ENCODE measurements at places on chromosomes 4 and X.

GRCh38 chr4:101787701-101788316, 2.7 kb upstream of the BANK1 start:
- no peak for DNase-seq

GRCh38 chr4:113990886-113991285, 11.4 kb upstream of the ARSJ start:
- DNase-seq = no peak

GRCh38 chrX:15418041-15418706, 34.0 kb upstream of the VEGFD start:
- DNase-seq = no peak

- DNase-seq = no peak
Measured at GRCh38 chr4:39823191-39823590, 125.3 kb downstream of the UBE2K start.

DNA sequence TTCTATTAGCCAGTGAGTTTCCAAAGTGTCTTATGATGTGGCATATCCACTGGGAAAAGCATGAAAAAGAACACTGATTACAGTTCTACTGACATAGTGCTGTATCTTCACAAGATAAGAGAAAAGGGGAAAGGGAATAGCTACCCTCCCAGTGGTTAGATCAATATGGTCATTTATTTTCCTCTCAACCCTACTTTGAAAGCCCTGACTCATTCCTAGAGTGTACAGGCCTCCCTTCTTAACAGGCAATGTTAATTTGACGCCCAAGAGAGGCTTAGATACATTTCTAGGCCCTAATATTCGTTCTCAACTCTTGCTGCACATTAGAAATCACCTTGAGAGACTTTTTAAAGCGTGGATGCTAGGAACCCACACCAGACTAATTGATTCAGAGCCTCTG, 20.4 kb upstream of the BRS3 start:
- DNase-seq = no peak

DNA sequence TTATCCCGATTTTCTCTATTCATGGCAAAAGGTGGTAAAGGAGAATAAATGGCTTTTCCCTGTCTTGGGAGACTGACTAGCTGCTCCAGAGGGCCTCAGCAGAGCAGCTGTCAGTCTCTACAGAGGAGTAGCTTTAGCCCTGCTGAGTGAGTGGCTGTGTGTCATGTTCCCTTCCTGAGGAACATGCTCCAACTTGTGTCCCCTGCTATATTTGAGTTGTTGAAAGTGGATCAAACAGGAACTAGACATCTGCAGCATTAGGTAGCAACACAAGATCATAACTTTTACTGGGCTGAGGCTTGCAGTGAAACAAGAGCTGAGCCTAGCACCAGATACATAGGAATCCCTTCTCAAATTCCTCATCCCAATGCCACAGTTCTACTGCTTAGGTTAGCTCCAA, 26.7 kb upstream of the PLAC1 start:
- no peak for DNase-seq

DNA sequence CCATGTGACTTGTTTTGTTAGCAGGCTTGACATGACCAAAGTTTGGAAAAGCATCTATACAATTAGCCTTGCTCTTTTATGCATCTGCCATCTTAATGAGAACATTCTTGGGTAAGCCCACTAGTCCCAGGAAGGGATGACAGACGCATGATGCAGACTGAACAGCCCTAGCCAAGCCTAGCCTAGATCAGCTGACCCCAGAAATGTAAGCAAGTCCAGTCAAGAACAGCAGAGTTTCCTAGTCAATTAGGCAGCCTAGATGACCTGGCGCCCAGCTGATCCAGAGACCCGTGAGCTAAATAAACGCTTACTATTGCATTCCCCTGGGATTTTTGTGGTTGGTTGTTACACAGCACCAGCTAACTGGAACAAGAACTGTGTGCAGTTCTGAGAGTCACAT, 457.9 kb downstream of the BCOR start:
- DNase-seq = no peak

GRCh38 chrX:17520016-17520615, 145.1 kb downstream of the NHS start:
- no peak for DNase-seq

DNA sequence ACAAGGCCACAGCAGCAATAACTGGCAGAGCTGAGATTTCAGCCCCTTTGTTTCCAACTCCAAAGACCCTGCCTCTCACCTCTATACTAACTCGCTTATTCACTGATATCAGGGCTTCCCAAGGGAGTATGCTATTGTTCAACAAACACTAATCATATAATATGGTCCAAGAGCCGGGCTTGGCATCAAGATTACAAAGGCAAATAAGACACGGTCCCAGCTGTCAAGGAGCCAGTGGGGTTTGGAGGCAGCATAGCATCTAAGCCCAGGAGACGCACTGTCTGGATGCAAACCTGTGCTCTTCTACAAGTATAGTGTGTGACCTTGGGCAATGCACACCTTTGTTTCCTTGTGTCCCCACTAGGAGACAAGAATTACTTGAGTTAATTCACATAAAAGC, 28.7 kb downstream of the PAPSS1 start:
- no peak for DNase-seq

- DNase-seq = no peak
Measured at GRCh38 chr4:15233264-15233597, 194.6 kb upstream of the C1QTNF7 start.
